ENCODE measurements at places on chromosomes 7 and 10.
A peak's percentile ranks its signal among the peaks of the same experiment; 100 is the strongest.

DNA sequence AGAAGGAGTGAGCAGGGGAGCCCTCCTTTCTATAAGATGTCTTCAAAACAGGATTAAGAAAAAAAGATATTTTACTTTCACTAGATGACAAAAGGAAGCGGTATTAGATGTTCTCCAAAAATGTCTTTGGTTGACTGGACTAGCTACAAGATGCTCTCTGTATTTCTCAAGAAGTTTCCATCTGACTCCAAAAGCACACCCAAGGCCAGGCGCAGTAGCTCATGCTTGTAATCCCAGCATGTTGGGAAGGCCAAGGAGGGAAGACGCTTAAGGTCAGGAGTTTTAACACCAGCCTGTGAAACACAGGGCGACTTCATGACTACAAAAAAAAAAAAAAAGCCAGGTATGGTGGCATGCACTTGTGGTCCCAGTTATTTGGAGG is 84.5 kb downstream of the PIP4K2A start:
- no peak for DNase-seq

- no peak for DNase-seq
Measured at GRCh38 chr10:3117486-3117885, 50.1 kb downstream of the PFKP start.

- DNase-seq = no peak
Measured at GRCh38 chr10:101189461-101190401, 39.5 kb downstream of the LBX1 start.

DNA sequence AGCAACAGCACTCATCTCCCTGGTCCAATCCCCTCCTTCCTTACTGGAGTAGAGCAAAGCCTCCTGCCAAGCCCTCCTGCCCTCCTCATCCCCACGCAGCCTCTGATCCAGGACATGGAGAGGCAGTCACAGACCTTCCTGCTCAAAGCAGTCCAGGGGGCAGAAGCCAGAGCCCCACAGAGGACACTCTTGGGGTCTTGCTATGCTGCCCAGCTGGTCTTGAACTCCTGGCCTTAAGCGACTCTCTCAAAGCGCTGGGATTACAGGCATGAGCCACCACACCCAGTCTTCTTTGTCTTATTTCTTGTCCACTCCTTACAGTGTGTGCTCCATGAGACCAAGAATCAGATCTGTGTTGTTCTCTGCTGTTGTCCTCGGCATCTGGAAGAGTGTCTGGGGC is 26.6 kb upstream of the MNX1 start:
- DNase-seq = no peak

- DNase-seq = no peak
Measured at GRCh38 chr7:1662101-1662500, 8.0 kb upstream of the ELFN1 start.

- DNase-seq = no peak
Measured at GRCh38 chr7:75711076-75711475, 27.7 kb downstream of the HIP1 start.

DNA sequence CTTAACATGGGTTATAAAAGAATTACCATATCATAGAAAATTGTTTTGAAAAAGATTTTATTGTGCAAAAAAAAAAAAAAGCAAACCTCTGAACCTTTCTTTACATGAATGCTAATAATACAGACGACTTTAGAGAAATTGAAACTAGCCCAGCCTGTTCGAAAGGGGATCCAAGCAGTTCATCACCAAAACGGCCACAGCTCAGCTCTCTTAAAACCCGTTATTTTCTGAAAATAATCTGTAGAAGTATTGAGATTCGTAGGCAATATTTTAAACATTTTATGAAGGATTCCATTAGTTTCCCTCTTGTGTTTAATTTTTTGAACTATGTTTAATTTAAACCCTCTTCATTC is 9.9 kb upstream of the GSAP start:
- DNase-seq = no peak

- DNase-seq = no peak
Measured at GRCh38 chr7:140607441-140607989, 33.1 kb downstream of the DENND2A start.

GRCh38 chr7:20173828-20174227 is 43.4 kb downstream of the MACC1 start:
- no peak for DNase-seq

DNA sequence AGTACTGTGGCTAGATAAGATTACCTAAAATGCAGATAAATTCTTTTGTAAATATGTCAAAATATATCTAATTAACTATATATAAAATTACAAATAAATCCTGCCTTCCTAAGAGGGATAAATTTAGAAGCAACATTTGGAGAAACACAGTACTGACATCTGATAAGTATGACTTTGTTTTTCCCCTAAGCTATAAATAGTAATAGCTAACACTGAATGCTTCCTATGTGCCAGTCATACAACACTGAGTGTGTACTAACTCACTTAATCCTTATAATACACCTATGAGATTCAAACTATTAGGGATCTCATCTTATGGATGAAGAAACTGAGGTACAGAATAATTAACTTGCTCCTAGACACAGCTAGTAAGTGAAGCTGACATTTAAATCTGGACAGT is 733.4 kb downstream of the MAGI2 start:
- no peak for DNase-seq

DNA sequence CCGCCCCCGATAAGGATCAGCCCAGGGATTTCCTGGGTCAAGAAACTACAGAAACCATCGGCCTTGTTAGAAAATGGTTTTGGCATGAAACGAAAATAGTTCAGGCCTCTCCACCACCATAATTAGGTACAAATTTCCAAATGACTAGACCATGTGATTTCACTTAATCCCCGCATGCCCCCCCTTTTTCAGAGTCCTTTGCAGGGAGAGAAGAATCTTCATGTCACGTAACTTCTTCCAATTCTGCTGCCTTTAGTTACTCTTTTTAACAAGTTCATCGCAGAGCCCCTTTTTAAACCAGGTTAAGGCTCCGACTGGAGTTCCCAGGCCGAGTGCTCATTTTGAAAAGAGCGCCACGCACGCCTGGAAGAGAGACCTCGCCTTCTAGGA is 3.4 kb downstream of the PDGFA start:
- no peak for DNase-seq

DNA sequence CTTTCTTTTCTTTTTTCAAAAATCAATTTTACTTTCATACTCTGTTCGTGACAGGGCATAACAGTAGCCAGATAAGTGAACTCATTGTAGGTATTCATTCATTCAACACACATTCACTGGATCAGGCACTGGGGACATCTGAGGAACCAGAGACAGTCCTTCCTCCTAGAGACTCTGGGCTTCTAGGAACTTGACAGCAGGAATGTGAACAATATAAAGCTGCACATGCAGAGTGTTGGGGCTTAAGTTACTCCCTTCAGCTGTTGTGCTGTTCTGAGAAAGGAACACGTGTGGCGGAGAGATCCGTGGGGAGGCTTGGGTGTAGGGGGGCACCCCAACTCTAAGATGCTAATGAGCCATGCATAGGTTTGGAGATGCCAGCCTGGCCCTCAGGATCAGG is 120.4 kb downstream of the PKD1L1 start:
- no peak for DNase-seq

- DNase-seq = no peak
Measured at GRCh38 chr10:16644146-16644545, 122.5 kb upstream of the C1QL3 start.

GRCh38 chr10:36476399-36476798 is 649.0 kb upstream of the ANKRD30A start:
- DNase-seq = no peak

DNA sequence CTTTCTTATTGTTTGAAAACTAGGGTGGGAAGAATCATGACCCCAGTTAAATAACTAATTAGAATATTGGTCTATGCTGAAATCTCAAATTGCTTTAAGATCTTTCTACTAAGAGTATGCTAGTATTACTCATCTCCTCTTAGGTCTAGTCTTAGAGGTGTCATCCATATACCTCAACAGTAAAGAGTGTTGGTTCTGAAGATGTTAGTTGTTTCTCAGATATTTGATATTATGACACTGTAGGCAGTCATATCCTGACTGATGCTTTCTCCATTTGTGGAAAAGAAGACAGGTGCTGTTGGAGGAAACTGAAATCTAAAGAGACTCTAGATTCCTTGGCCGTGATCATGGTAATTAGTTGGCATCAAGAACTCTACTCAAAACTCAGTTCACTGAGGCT is 21.2 kb downstream of the BPGM start:
- DNase-seq = no peak

DNA sequence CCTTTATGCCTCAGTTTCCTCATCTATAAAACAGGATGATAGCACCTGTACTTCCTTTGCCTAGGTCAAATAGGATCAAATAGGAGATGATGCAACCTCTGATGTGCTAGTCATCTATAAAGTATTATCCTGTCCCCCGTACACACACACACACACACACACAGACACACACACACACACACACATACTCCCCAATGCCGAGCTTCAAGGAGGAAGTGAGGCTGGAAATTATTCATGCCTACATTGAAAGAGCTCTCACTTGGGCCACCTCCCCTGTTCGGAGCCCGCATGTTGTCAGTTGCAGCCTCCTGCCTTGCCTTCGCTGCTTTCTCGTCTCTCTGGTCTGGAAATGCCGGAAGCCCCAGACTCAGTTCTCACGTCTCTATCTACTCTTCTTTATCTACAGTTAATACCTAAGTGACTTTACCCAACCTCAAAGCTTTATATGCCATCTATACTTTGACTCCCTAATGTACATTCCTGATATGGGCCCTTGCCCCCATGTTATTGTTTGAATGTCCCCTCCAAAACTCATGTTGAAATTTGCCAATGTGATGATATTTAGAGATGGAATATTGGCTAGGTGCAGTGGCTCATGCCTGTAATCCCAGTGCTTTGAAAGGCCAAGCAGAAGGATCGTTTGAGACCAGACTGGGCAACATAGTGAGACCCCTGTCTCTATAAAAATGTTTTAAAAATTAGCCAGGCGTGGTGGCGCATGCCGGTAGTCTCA is 6.9 kb upstream of the UBE2H start:
- no peak for DNase-seq

DNA sequence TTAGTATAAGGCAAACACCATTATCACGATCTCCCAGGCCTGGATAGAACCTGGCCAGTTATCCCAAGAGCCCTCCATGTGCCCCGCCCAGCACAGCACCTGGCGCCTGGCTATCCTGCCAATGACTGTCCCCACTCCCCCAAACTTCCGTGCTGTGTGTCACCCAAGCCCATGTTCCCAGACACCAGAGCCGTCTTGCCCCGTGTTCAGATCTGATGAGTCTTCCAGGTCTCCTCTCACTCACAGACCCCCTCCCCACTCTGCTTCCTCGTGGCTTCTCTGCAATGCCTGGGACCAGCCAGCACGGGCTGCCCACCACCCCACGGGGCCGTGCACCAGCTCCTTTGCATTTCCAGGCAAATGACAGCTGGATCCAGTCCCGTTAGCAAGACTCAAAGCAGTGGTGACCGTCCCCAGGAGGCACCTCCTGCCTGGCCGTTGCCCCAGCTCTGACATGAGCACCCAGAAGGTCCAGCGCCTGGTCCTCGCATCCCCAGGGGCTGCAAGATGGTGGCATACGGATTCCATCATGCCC is 43.8 kb upstream of the INPP5A start:
- no peak for DNase-seq

DNA sequence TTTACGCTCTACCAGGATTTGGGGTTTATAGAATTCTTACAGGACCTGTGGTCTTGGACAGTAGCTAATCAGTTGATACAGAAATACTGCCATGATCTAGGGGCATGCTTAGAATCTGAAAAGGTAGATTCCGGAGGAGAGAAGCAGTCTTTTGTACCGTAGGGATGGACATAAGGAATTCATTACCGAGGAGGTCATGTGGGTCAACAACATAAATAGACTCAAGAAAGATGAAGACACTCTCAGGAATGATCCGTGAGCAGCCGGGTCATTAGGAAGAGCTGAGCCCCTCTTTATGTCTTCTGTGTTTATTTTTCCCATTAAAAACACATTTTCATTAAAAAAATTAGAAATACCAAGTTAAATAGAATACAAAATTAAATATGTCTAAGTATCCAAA is 160.1 kb upstream of the TNS3 start:
- DNase-seq = no peak

DNA sequence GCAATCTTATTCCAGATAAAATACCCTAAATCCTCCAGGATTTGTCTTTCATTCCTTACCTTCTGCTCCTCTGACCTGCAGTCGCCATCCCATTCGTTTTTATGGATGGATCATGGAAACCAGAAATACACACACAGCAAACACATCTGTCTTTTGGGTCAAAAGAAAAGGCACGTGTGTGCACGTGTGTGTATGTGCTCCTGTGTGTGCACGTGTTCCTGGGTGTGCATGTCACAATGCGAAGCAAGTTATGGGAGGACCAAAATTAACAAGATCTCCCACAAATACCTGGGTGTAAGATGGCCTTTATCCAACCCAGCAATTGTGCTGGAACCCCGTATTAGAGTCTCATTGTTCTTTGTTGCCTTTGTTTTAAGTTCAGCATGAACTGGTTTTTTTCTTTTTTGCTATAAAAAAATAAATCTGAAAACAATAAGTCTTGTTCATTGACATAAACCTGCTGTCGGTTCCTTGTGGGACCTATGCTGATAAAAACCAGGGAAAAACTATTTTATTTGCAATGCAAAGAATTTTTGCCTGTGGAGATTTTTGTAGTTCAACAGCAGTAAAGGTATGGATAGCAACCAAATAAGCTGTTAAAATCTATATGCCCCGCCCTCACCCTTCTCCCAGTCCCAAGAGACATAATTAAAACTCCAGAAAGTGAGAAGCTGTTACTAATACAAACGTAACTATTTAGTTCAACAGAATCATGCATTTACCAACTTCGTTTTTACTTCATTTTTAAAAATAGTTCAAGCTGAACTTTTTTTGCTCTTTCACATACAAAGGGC is 229.6 kb downstream of the CREB5 start:
- DNase-seq = no peak

- peak; percentile 84 for DNase-seq
Measured at GRCh38 chr7:32289651-32290414, 200.3 kb downstream of the LSM5 start.

DNA sequence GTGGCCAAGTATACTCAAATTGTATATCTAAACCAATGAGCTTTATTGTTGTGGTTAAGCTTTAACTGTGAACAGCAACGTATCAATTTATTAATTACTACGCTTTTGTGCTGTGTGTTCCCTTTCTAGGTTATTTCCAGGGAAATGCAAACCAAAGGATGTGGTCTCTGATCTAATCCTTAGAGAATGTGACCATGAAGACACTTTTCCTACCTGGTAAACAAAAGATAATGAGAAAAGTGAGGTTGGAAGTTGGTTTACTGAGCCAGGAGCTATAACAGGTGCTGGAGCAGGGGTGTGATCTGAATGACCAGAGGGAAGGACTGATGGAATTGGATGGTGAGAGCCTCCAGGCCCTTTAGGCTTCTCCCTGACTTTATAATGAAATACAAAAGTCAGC is 25.4 kb upstream of the CALU start:
- no peak for DNase-seq

- DNase-seq = no peak
Measured at GRCh38 chr7:36109013-36109627, 43.9 kb upstream of the EEPD1 start.

DNA sequence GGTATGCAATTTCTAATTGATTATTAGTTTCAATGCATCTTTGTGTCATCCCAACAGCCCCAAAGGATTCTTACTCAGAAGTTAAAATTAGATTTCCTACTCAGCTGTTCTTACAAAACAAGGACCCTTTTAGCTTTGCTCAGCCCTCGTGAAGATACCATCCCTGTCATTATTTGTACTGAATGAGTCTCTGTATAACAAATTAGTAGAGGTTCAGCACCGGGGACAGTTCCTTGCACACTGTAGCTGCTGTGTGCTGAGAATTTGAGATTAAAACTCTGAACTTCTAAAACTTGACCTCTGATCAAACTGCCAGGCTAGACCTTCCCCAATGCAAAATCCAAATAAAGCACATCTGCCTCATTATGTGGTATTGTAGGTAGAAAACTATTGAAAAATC is 299.1 kb downstream of the LHFPL3 start:
- no peak for DNase-seq
